ENCODE measurements at places on chromosomes 7 and 10. TPM values are rescaled to one million over a fixed set of nuclear protein-coding genes. Genes with fewer than 3 reads are reported as not detected.

DNA sequence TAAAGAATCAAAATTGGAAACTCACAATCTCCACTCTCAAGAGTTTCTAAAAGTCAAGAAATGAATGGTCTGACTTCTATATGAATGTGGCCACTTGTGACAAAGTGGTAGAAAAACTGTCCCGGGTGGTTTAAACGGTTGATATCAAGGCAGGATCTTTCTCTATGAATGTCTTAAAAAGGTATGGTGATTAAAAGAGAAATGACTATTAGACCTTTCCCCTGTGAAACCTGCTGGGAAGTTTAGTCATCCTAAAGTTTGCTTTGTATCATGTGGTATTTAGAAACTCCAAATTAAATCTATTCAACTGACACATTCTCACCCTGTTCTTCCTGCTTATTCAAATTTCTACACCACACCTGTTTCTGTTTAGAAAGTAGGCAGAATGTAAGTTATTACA is 492.5 kb downstream of the XPNPEP1 start:
- no peak overlapping the region for H3K27ac ChIP-seq
- no peak for DNase-seq
- no peaks in the 10 kb centered on the region for H3K4me1 ChIP-seq
- no peaks in the 10 kb centered on the region for H3K36me3 ChIP-seq
- no peak overlapping the region for H3K4me3 ChIP-seq
- H3K27me3 ChIP-seq = no peaks in the 10 kb centered on the region

- no peaks in the 10 kb centered on the region for H3K4me1 ChIP-seq
- no peak overlapping the region for H3K4me3 ChIP-seq
- no peaks in the 10 kb centered on the region for H3K36me3 ChIP-seq
- DNase-seq = no peak
These were observed 49.8 kb upstream of the FGFR2 start for GRCh38 chr10:121648059-121648458.

Gene APBB1IP
- 43.6 TPM for total RNA-seq

DNA sequence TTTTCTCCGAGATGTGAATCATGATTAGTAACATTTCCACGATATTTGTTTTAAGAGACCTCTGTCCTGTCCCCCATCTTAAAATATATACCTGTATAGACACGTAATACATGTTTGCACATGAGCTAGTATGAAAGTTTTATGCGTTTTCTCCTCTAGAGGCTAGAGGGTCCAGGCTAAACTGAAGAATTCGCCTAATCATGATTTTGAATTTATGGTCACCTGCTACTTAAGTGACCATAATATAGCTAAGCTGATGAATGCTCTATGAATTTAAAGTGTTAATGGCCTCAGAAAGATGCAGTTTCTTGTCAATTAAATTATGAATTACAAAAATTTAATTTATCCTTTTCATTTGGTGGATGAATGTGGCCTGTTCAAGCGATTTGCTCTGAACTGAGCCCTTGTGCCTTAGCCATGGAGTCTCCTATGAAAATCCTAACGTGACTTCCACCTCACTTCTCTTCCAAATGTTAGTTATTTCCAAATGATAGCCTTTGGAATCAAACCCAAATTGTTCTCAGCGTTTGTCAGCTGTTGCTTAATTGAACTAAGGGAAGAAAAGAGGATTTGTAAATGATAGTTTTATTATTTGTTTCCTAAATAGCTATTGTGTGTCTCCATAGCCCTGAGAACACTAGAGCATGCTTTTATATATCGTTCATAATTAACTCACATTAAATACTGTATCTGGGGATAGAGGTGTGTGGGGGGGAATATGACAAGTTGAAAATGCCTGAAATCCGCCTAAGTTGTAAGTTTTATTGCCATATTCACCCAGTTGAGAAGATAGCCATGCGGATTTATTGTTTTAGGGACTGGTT is 2.3 kb downstream of the CELF2 start:
- peaks cover 16% of the 10 kb centered on the region for H3K4me1 ChIP-seq
- peak overlapping the region; percentile 70 for H3K4me3 ChIP-seq
- no peaks in the 10 kb centered on the region for H3K36me3 ChIP-seq
- DNase-seq = no peak

DNA sequence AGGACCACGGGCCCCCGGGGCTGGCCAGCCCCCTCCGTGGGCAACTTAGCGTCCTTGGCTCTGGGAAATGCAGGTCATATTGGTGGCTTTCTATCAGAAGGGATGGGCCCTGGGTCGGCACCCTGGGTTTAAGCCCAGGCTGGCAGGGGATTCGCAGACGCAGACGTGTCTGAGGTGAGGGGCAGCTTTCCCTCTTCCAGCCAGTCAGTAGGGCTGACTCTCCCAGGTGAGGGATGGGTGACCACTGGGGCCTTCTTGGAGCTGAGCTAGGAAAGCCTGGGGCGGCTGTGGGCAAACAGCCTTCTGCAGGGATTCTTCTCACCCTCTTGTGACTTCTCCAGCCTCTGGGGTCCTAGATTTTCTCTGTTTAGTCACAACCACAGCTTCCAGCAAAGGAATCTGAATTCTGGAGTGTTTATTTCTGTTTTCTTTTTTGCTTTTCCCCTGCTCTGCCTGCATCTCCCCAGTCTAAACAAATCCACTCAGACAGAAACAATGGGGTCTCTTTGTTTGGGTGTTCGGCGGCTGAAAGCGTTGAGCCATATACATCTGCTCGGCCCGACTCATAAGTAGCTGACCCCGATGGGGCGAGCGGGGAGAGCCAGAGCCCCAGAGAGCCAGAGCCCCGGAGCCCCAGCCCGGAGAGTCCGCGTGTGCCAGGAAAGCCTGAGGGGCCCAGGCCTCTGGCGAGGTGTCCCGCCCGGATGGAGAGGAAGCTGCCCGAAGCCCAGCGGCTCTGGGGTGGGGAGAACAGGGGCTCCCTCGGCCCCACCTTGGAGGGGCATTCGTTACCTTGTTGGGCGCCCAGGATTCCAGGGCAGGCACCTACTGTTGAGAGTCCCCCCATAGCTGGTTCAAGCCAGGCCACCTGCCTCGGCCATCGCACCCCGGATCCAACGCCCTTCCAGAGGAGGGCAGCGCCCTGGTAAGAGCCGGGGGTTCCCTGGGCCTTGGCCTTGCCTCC is 2.0 kb downstream of the MNX1 start:
- no peaks in the 10 kb centered on the region for H3K36me3 ChIP-seq
- no peak overlapping the region for H3K4me3 ChIP-seq
- DNase-seq = no peak
- peaks cover 75% of the 10 kb centered on the region for H3K27me3 ChIP-seq
- no peaks in the 10 kb centered on the region for H3K4me1 ChIP-seq
- H3K27ac ChIP-seq = peak overlapping the region; percentile 27

DNA sequence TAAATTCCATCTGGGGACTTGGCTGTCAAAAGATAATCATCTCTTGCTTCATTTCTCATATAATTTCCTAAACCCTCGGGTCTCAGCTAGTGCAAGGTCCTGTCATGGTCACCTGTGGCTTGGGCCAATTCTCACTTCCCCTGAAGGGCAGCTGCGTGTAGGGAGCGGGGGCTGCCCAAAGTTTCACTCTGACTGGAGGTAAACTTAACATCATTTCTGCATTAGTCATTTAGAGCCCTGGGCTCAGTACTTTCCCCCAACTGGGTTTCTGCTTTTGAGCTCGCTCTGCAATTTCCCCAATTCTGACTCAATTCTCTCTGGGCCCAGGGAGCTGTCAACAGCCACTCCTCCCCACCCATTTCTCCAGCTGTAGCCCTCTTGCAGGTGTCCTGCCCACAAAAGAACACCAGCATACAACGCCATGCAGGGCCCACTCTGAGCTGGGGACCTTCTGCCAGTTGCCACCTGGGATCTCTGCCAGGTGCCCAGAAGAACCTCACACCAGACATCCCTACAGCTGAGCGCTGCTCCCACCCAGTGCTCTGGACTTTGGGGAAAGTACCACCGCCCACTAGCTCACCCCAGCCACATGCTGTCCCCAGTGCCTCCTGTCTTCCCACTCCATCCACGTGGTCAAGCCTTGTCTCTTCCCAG is 37.9 kb downstream of the VOPP1 start:
- H3K4me1 ChIP-seq = peaks cover 95% of the 10 kb centered on the region
- peak overlapping the region; percentile 98 for H3K27ac ChIP-seq
- DNase-seq = peak; percentile 84
- H3K36me3 ChIP-seq = peaks cover 45% of the 10 kb centered on the region
- H3K27me3 ChIP-seq = no peaks in the 10 kb centered on the region

DNA sequence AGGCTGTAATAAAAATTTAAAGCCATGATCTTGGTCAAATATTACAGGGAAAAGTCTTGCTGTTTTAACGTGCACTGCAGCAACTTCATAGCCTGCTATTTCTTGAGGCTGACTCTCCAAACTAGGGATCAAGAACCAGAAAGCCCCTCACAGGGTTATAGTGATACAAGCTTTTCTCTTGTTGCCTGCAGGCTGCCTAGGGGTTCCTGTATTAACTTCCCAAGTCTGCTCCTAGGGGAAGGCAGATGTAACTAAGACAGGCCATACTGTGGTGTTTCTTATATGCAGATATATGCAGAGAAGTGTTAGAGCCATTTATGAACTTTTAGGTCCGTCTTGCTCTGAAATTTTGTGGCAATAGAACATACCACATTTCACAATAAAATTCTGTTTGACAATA is 175.7 kb downstream of the FOXP2 start:
- no peaks in the 10 kb centered on the region for H3K4me1 ChIP-seq
- no peak for DNase-seq
- H3K4me3 ChIP-seq = no peak overlapping the region

DNA sequence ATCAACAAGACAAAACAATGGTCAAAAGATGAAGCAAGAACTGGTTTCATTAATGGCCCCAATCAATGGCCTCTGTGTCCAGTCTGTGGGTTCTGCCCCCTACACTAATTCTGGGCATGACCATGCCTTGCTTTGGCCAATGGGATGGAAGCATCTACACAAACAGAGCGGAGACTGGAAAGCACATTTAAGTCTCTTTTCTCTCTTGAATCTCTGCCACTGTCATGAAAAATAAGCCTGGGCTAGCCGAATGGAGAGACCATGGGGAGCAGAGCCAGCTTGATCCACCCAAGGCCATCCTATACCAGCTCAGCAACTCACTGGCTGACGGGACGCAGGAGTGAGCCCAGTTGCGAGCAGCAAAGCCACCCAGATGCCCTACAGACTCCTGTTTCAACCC is 30.9 kb downstream of the ANKRD16 start:
- DNase-seq = no peak
- H3K4me1 ChIP-seq = no peaks in the 10 kb centered on the region

Gene TAS2R4
- total RNA-seq = 0.78 TPM
